ENCODE measurements at places on chromosomes 12 and 14.

GRCh38 chr14:61864329-61864898, 102.2 kb downstream of the SNAPC1 start:
- DNase-seq = no peak

DNA sequence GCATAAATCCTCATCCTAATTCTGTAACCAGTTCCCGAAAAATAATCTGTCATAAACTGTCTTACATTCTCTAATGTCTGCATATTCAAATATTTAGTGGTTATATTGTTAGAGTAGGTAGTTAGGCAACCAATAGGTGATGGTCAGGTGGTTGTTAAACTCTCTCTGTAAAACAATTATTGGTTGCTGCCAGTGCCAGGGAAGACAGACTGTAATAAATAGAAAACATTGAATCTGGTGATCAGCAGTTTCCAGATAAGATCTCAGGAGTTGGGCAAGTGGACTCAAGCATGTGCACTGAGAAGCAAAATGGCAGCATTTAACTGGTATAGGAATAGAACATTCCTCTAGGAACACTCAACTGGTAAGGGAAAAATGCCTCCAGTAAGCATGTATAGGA, 325.5 kb downstream of the ACSS3 start:
- DNase-seq = no peak

DNA sequence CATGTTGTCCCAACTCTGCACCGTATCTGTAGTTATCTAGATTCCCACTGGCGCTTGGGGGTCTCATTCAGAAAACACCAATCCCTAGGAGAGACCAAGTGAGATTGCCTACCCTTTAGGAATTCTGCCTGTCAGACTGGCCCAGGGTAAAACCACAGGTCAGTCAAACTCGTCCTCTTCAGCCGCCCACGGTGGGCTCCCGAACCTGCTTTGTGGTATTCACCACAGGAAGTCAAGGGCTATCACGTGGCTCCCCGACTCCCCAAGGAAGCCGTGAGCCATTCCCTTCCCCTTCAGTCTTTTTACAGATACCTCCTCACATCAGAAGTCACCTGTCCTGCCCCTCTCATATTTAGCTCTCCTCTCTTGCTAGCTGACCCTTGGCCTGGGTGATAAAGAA, 159.9 kb downstream of the EGLN3 start:
- DNase-seq = no peak

GRCh38 chr14:100989924-100990323, 86.4 kb upstream of the RTL1 start:
- no peak for DNase-seq

GRCh38 chr14:103280278-103280928, 53.6 kb upstream of the EIF5 start:
- no peak for DNase-seq

GRCh38 chr14:75543786-75544185, 21.5 kb downstream of the BATF start:
- no peak for DNase-seq

DNA sequence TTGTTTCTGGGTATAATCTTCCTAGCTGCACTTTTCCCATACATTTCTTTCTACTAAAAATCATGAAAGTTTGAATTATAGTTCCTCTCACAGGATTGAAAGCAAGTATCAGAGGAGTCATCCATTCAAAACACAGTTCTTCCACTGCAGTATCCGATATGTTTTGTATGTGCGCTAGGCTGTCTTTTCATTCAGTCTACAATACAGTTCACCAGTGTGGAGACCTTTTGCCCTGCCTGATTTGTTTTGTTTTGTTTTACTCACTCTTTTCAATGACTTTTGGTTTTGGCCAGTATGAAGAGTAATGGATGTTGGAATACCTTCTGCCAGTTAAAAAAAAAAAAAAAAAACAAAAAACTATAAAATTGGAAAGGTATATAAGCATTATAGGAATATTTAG, 91.4 kb downstream of the FGD4 start:
- DNase-seq = no peak

GRCh38 chr14:71487449-71487848, 444.8 kb upstream of the RGS6 start:
- DNase-seq = no peak

DNA sequence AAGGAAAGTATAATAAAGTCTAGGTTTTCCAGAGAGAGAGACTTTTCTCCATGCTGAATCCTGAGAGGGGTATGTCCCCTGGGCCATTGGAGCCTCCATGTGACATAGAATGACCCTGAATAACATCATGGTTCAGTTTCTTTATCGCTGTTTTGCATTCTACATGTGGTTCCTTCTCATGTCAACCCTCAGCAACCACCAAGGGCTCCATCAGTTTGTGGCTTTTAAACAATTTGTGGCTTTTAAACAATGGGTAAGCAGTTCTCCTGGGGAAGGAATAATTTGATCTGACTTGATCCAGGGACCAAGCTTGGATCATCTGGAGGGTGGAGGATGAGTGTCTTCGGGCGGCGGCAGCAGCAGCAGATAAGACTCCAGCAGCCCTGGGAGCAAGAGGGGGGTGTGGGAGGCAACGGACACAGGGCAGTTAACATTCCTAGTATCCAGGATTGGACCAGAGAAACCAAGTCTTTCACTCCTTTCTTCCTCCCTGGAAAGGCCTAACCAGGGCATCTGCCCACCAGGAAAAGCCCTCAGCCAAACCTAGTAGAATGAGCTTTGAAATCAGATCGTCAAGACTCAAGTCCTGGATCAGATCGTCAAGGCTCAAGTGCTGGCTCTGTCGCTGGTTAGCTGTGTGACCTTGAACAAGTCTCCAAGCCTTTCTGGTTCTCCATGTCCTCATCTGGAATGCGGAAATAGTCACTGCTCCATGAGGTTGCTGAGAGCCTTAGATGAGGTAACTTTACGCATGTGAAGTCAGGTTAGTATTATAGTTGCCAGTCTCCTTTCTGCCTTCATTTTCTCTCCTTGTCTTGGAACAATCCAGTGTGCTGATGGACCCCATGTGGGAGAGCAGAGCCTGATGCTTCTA, 27.8 kb upstream of the FAM222A start:
- DNase-seq = no peak

GRCh38 chr12:53124352-53124723, 21.1 kb downstream of the SOAT2 start:
- DNase-seq = no peak

DNA sequence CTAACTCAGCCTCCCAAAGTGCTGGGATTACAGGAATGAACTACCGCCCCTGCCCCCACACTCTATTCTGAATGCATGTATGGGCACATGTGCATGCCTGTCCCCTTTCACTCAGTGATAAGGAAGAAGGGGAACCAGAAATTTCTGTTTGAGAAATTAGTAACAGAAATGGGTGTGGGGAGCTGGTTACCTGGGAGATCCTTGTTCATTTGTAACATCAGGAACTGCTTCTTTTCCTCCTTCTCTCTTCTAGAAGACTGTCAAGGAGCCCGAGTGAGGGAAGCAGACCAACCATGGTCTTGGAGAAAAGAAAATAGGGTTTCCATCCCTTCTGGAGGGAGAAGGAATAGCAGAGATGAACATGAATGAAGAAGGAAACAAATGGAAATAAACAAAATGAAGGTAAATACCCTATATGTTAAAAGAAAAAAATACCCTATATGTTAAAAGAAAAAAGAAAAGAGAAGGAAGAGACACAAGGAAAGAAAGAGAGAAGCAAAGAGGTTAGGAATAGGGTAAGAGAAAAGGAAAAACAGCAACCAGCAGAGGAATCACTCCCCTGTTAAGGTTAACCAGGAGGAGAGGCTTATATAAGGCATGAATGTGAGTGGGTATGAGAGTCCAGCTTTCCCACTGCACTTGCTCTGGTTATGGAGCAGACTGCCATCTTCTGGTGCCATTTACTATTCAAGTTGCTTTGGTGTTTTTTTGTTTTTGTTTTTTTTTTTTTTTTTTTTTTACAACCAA, 3.3 kb downstream of the PPP1R3E start:
- DNase-seq = no peak

DNA sequence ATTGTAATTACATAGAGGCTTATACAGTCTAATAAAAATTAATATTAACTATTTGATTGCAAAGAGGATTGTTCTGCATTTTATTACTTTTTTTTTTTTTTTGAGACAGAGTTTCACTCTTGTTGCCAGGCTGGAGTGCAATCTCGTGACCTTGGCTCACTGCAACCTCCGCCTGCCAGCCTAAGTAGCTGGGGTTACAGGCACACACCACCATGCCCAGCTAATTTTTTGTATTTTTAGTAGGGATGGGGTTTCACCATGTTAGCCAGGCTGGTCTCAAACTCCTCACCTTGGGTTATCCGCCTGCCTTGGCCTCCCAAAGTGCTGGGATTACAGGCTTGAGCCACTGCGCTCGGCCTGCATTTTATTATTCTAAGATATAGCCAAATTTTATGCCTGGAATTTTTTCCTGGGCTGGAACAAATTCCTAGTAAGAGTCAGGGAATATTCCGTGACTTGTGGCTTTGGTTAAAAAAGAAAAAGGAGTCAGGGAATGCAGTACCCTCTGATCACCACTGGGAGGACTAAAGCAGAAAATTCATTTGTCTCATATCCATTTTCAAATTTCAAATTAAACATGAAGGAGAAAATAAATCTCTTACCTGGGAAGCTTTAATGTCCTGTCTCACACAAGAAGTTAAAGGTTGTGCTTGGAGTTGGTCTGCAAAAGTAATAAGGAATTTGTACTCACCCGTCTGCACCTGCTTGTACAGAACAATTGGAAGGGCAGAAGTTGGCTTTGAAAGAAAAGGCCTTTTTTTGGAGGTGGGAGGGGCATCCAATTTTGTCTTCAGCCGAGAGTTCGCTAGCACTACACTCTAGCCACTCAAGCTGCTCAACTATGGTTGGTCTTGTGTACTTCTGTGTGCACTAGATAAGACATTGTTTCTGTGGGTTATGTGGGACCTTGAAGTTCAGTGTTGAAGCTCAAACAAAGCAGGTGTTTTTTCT, 8.7 kb downstream of the MARK3 start:
- DNase-seq = no peak

DNA sequence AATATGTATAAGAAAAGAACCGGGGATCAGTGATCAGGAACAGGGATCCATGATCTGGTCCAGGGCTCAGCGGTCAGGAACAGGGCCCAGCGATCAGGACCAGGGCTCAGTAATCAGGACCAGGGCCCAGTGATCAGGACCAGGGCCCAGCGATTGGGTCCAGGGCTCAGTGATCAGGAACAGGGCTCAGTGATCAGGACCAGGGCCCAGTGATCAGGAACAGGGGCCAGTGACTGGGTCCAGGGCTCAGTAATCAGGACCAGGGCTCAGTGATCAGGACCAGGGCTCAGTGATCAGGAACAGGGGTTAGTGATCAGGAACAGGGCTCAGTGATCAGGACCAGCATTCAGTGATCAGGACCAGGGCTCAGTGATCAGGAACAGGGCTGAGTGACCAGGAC, 56.3 kb downstream of the TMEM121 start:
- DNase-seq = no peak

GRCh38 chr14:75880512-75880911, 101.3 kb downstream of the TGFB3 start:
- no peak for DNase-seq

- no peak for DNase-seq
Observed at GRCh38 chr12:5016526-5016925, 27.2 kb upstream of the KCNA5 start.

DNA sequence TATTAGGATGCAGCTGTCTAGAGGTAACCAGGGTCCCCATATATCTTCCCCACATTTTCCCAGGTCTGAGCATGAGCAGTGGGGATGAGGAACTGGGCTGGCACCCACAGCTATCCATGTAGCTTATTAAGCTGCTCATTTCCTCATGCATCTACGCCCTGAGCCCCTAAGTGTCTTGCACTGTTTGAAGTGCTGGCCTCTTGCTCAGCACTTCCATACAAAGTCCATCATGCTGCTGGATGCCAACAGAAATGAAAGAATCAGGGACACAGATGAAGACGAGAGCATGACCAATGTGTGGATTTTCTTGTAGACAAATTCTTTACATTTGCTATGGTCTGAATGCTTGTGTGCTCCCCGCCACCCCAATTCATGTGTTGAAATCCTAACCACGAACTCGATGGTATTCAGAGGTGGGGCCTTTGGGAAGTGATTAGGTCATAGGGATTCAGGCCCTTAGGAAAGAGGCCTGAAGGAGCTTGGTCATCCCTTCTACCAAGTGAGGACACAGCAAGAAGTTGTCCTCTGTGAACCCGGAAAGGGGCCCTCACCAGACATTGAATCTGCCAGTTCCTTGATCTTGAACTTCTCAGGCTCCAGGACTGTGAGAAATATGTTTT, 54.5 kb downstream of the C12orf75 start:
- no peak for DNase-seq

DNA sequence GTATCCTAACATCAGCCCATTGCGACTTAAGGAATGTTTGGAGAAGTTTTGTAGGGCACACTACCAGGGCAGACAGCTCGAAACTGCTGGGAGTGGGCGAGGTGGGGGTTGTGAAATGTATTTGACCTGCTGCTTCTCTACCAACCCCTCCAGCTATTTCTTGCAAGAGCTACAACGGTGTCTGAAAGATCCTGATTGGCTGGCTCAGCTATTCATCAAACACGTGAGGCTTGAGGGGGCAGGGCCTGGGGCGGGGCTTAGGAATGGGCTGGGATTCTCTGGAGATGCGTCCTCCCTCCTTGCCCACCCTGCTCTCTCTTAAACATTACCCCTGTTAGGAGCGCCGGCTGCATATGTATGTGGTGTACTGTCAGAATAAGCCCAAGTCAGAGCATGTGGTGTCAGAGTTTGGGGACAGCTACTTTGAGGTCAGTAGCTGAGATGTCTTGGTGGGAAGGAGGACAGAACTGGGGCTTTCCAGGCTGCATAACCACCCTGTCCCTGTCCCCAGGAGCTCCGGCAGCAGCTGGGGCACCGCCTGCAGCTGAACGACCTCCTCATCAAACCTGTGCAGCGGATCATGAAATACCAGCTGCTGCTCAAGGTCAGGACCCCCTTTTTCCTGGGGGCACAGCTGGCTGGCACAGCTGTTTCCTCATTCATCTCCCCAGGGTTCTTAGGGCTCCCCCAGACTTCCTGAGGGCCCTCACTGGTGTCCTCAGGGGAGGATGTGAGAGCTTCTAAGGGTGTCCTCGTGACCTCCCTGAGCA, 3.1 kb downstream of the ARHGEF25 start:
- DNase-seq = no peak

DNA sequence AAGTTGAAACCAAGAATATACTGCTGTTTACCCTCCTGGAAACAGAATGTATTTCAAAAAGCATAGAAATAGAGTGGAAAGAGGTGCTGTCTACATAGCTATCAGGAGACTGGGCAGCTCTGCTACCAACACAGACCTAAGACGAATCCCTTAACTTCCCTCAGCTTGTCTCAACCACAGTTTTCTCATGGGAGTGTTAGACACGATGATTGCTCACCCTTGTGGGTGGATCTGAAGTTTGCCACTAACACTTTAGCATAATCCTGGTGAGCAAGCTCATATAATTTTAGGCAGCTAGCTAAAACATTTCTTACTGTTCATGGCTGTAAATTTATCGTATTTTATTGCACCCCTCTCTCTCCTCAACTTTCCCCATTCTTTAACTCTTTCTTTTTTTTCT, 38.5 kb downstream of the C12orf75 start:
- peak; percentile 56 for DNase-seq

DNA sequence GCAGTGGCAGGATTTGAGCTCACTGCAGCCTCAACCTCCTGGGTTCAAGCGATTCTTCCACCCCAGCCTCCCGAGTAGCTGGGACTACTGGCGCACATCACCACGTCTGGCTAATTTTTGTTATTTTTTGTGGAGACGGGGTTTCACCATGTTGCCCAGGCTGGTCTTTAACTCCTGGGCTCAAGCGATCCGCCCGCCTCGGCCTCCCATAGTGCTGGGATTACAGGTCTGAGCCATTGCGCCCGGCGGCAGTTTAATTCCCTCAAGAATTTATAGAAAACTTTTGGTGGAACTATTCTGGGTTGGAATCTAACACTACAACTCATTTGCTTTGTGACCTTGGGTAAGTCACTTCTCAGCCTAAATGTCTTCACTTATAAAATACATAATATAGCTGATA, 1.8 kb upstream of the SP1 start:
- DNase-seq = no peak

GRCh38 chr12:25005376-25005775, 56.5 kb upstream of the BCAT1 start:
- DNase-seq = no peak

Measured in AG09309 (cell line).